ENCODE measurements at places on chromosomes 11 and 22.
A peak's percentile ranks its signal among the peaks of the same experiment; 100 is the strongest.

DNA sequence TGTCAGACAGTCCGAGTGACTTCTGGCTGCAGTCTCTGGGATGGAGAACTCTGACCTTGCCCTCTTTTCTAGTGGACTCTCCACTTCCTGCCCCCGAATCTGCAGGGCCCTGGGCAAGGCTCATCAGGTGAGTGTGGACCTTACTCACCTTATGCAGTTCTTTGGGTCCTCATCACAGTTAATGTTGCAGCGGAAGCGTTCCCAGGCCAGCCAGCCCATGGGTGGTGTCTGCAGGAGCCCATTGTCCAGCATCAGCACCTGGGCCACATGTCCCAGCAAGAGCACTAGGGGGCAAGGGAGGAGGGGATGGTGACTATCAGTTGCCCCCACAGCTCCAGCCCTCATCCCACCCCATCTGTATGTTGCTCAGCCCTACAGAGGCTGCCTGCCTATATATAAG is 2.3 kb downstream of the NAGA start:
- DNase-seq = no peak

DNA sequence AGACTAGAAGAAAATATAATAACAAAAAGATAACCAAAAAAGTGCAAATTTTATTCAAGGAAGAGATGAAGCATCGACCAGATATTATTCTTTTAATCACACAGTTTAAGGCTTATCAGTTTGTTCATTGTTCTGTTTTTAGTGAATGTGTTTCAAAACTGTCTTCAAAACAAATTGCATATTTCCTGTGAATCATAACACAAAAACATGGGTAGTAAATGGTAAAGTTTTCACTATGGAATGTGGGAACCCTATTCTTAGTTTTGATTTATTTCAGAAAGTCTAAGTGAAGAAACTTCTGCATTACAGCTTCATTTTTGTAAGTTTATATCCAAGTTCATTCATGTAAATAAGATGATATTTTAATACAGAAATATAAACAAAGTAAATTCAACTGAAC is 207.6 kb upstream of the LUZP2 start:
- DNase-seq = no peak

DNA sequence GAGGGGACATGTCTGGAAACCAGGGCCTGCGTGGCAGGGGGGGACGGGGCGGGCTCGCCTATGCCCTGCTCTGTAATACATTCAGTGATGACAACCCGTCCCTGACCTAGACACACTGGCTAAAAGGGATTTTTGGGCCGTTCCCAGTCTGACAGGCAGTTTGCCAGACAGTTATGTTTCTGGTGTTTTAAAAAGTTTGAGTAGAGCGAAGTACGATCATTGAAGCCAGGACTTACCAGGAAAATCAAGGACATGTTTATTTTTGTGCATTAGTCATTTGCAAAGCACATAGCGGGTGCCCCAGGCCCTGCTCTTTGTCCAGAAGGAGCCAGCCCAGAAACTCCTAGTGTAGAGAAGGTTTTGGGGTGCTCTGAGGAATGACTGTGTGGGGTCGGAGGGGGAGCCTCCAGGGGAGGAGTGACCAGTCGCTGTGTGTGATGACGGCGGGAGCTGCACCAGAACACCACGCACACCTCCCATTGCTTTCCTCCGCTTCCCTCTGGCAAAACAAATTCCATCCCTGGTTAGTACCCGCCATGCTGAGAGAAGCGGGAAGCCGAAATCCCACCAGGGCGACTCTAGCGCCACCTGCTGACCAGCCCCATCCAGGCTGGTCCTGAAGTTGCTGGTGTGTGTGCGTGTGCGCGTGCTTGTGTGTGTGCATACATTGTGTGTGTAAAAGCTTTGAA is 50.8 kb downstream of the FBLN1 start:
- DNase-seq = peak; percentile 90

DNA sequence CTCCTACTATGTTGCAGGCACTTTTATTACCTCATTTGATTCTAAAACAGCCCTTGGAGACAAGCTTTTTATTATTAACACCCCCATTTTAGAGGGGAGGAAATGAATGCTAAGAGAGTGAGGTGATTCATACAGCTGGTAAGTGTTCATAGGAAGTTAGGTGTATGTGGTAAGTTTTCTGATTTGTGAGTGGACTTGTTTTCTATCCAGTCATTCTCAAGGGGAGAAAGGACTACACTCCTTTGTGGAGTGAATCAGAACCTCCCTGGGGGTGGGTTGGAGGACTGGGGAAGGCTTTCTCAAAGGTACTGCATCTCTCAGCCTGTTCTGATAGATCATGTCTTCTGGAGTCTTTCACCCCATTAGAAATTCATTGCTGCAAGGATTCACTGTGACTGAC is 23.5 kb downstream of the PKNOX2 start:
- no peak for DNase-seq

DNA sequence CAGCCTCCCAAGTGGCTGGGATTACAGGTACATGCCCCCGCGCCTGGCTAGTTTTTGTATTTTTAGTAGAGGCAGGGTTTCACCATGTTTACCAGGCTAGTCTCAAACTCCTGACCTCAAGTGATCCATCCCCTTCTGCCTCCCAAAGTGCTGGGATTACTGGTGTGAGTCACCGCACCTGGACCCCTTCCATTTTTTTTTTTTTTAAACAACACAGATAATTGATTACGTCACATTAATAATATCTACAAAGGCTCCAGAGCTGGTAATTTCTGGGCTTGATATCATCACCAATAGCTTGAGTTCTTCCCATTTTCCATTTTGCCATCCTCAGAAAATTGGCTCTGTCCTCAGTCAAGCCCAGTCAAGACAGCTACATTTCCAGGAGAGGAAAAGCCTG is 7.2 kb downstream of the TTLL1 start:
- DNase-seq = peak; percentile 52

DNA sequence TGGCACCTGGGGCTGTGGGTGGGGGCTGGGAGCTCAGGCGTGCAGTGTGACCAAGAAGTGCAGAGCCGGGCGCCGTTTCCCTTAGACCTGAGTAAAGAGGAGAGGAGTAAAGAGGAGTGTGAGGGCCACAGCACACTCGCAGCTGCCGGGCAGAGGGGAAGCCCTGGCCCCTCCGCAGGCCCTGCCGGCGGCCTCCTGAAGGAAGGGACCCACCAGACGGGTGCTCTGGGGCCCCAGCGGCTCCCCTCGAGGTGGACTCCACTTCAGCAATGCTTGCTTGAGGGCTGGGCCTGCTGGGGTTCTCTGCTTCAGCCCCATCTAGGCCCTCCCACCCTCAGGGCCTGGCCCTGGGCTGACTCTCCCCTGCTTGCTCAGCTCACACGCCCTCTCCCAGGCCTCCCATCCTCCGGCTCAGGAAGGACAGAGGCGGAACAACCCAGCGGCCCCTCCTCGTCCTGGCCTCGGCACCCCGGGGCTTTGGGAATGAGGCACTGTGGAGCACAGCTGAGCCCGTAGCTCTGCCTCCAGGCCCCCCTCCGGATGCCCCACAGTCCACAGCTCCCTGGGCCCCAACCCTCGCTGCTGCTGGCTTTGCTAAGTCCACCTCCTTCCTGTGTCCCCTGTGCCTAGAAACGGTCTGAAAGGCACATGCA is 1198.7 kb downstream of the BRD1 start:
- DNase-seq = no peak

DNA sequence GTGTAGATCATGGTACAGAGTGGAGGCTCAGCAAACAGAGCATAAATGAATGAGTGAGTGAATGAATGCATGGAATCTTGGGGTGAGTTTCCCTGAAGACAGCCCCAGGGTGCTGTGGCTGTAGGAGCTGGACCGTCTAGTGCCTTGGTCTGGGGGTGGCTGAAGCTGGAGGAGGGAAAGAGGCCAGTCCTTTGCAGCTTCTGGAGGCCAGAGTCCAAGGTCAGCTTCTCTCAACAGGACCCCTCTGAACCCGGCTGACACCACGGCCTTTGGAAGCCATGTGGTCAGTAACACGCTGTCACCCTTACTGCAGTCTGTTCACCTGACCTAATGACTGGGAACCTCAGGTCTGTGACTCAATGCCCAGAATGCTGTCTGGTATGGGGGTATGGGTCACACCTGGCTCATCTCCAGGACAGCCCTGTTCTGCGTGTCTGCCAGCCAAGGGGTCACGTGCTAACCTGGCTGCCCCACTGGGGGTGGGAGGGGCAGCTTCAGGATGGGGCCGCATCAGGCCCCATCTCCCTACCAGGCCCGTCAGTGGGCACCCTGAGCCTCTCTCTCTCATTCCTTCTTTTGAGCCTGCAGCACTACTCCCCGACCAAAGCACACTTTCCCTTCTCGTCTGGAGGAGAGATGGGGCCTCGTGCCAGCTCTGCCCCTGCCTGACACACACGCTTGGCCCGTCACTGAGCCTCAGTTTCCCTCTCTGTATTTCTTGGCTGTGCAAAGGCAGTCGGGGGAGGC is 24.1 kb upstream of the CHKA start:
- peak; percentile 67 for DNase-seq

DNA sequence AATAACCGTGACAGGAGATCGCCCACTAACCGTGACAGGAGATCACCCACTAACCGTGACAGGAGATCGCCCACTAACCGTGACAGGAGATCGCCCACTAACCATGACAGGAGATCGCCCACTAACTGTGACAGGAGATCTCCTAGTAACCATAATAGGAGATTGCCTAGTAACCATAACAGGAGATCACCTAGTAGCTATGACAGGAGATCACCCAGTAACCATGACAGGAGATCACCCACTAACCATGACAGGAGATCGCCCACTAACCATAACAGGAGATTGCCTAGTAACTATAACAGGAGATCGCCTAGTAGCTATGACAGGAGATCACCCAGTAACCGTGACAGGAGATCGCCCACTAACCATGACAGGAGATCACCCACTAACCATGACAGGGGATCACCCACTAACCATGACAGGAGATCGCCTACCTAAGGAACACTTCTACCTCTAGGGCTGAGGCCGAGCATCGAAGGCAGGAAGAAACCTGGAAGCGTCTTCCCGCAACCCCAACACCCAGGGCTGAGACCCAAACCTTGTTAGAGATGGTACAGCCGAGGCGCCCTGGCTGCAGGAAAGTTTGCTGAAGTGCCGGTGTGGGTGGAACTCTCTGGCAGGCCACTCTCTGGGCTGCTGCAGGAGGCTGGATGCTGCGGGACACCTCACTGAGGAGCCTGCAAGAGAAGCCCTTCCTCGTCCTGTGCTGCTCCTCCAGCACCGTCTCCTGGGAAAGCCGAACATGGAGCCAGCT is 67.5 kb upstream of the THY1 start:
- DNase-seq = no peak

GRCh38 chr11:134596404-134596803 is 184.4 kb upstream of the B3GAT1 start:
- DNase-seq = no peak

DNA sequence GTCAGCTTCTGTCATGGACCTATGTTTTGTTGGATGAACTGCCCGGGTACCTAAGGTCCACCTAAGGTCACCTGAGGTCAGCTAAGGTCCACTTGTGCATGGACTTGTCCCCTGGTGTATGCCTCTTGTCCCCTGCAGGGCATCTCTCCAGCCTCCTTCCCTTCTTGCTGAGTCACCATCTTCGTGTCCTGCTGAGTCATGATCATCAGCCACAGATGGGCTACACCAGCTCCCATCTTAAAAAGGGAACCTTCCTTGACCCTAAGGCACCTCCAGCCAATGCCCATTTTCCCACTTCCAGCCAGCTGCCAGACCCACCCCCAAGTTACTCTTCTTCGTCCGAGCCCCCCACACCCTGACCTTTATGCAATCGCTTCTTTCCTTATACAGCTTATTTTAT is 544.9 kb downstream of the TBC1D22A start:
- DNase-seq = peak; percentile 31

DNA sequence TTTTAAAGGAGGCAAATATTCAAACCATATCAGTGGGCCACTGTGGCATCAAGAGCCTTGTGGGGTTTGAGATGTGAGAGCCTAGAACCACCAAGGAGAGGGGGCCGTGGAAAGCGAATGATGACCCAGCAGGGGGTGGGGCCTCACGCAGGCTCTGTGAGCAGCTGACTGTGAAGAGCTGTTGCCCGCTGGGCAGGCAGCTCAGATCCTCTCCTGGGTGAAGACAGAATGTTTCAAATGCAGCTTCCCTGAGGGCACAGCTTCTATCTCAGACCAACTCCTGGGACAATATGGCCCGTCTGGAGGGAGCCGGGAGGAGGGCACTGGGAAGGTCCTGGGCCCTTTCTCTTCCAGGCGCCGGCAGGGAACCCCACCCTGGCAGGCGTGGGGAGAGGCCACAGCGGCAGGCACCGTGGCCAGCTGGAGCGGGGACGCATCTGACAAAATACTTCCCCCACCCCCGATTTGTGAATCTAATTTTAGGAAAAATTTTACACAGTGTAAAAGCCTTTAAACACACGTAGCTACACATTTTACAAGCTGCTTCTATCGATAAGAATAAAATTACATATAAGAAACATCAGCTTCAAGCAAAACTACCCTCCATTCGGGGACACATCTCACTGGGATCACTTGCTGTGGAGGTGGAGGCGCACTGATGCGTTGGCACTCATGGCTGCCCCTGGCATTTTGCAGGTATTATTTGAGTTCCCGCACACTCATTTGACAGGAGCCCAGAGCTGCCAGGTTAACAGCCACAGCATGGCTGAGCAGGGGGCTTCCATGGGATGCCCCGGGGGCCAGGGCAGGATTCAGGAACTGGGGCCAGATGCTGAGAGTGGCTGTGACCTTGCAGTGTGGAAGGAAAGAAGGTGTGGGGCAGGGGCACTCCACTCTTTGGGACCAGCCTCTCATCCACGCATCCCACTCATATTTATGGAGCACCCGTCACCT is 40.3 kb downstream of the PARVG start:
- DNase-seq = no peak

- no peak for DNase-seq
Observed at GRCh38 chr11:94959179-94959578, 14.2 kb downstream of the CWC15 start.

All from MCF 10A (cell line).